ENCODE measurements at places on chromosomes 12 and 14.
A peak's percentile ranks its signal among the peaks of the same experiment; 100 is the strongest.

DNA sequence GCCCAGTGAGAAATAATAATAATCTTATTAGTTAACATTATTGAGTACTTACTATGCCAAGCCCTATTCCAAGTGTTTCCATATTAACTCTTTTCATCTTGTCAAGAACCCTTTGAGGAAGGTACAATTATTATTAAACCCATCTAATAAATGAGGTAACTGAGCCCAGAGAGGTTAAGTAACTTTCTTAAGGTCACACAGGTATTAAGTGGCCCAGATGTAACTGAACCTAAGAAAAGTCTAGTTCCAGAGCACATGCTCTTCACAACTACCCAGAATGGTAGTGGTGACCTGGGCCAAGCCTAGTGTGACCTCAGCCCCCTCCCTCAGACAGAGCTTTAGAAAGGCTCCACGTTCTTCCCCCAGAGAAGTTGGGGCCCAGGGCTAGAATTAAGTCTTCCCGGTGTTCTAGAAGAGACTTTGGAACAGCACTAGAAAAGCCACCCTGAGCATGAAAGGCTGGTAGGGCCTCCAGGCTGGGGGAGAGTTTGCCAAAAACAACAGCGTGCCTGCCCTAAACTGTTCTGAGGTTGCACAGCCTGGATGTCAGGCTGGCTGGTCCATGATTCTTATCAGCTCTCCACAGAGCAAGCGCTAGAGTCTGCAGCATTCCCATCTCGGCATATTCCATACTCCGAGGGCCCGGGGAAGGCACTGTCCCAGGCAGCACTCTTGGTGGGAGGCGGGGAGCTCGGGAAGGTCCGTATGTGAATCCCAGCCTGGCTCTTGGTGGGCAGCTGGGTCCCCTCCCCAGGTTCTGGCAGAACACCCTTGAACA, 41.3 kb upstream of the CTDSP2 start:
- no peak for DNase-seq

DNA sequence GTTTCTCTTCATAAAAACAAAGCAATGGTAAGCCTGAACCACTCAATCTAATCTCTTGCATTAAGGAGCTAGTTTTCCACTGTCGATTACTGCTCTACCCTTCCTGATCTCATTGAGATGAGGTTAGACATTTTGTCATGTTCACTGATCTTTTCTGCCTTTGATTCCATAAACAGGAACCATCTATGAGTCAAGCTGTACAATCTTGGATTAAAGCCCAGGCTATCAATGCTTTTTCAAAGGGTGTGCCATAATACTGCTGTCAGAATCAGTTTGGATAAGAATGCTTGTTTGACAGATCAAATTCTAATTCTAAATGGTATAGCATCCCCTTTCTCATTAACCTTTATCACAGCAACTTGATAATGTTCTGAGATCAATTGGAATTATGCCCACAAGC, 16.1 kb downstream of the GRIP1 start:
- no peak for DNase-seq

GRCh38 chr12:94649349-94650142, 811 bp downstream of the TMCC3 start:
- peak; percentile 26 for DNase-seq

- no peak for DNase-seq
Observed at GRCh38 chr14:88849716-88850115, 25.3 kb downstream of the TTC8 start.

DNA sequence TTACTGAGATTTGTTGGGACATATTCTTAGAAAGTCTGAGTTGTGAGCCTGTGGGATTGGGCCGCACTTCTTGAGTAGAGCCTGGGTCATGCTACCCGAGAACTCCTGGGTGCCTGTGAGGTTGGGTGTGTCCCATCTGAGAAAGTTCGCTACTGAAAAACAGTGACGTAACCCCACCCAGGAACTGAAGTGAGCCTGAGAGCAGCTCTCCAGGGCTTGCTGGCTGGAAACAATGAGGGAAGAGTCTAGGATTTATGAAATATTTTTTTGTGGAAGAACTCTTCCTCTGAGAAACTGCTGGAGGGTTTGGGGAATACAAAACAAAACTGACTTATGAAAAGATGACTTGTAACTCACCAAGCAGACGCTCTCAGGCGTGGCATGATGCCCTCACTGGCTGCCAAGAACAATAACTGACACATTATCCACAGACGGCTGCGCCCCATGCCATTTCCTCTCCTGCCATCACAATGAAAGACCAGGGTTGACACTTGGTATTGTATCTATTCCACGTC, 69.2 kb downstream of the RASSF3 start:
- peak; percentile 20 for DNase-seq

All from stimulated activated CD4-positive, alpha-beta T cell treated with anti-CD3 and anti-CD28 coated beads, Interleukin-4, amount 100 ng/mL, for 4 hours (primary cell).